ENCODE measurements at places on chromosomes 7 and 10.

- no peak for DNase-seq
These were observed 43.2 kb upstream of the FAM133B start for GRCh38 chr7:92633211-92633906.

- no peak for DNase-seq
These were observed 11.6 kb downstream of the GNG11 start for GRCh38 chr7:93933156-93933555.

DNA sequence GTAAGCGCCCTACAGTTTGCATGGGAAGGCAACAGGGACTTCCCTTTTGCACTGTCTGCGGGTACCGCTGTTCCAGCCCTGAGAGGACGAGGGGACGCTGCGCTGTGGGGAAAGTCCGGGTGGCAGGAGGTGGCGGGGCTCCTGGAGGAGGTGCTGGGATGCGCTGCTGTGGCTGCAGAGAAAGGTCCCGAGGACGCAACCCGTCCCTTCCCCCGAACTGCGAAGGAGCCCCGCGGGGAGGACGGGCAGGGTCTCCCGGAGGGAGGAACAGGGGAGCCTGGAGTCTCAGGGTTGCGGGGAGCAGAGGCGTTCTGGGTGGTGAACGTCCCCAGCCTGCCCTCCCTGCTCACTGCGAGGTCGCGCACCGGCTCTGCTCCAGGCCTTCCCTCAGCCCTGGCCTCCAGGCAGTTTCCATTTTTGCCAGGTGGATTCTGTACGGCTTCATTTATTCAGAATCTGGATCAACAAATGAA is 91.6 kb downstream of the CXCL12 start:
- DNase-seq = no peak

GRCh38 chr7:41206267-41206666 is 496.6 kb downstream of the INHBA start:
- DNase-seq = no peak

DNA sequence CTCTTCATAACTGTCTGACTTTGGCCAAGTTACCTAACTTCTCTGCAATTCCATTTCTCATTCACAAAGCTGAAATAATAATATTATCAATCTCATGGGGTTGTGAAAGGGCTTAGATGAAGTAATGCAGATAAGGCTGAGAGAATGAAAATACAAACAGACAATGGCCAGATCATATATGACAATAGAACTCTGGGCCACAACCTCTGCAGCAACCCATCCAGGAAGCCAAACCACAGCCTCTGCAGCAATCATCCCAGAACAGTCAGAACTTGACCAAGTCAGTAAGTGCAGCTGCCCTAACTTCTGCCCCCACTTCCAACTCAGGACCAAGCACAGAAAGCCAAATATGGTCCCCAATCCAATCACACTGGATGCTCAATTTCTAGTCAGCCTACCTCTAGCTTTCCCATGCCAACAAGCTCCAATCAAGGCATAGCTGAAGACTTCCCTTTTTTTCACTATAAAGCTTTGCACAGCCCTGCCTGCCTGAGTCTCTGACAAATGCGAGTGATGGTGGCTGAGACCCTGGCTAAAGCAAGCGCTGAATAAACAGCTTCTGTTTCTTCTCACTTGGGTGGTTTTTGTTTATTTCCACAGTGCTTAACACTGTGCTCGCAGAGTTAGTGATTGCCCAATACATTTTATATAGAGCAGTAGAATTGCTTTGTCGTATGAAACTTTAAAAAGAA is 34.8 kb upstream of the TNPO3 start:
- no peak for DNase-seq

DNA sequence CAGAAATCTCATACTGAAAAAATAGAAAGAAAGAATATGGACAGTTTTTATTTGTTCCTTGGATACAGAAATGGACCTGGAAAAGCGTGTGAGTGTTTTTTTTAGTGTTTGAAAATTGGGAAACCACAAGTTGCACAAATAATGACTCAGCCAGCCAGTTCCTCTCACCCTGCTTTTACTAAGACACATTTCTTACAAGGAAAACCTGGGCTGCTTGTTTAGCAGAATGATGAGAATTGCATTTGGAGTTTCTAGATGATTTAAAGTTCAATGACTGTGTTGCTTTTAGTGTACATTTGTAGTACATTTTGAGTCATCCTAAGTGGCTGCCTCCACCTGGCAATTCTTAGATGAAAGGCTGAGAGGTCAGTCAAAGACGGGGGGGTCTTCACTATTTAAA is 218.7 kb downstream of the ABCA13 start:
- DNase-seq = no peak

DNA sequence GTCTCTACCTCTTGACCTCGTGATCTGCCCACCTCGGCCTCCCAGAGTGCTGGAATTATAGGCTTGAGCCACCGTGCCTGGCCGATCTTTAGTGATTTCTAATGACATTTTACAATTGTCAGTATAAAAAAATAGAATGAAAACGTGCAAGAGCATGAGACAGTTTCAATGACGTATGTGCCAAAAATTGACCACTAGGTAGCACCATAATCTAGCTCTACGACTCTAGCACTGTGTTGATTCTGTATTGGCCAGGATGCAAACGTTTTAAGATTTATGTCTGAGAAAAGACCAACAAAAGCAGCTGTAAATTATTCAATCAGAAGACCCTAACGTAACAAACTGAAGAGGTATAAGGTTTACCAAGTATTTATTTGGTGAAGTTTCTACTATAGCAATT is 25.4 kb upstream of the EXOC6 start:
- DNase-seq = no peak

- no peak for DNase-seq
These were observed 622 bp downstream of the DYNC1I1 start for GRCh38 chr7:95772771-95773581.

DNA sequence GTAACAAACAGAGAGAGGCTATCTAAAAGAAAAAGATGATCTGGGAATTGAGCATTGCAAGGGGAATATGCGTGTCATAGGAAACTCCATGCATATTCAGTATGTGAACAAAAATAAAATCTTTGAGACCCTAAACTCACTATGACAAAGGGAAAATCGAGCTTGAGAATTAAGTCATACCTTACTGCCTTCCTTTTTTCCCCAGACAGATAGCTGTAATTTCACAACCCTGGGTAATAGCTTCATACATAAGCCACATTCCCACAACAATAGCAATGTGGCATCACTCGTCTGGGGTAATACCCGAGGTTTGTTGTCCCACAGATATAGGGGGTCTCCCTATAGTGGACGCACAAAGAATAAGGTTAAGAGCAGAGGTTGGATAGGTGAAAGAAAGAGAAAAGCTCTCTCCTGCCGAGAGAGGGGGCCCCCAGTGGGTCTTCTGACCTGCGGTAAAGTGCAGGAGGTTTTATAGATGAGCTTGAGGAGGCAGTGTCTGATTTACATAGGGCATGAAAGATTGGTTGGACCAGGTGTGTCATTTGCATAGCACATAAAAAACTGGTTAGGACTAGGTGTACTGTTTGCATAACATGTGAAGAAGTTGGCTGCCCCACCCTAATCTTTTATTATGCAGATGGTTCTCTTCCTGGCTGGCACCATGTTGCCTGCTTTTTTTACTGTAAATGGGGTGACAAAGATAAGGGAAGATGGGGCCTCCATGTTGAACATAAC is 11.6 kb downstream of the CYP3A43 start:
- no peak for DNase-seq

GRCh38 chr10:5419466-5420094 is 7.2 kb downstream of the NET1 start:
- DNase-seq = no peak

GRCh38 chr10:11468126-11468742 is 143.2 kb downstream of the USP6NL start:
- DNase-seq = peak; percentile 53

DNA sequence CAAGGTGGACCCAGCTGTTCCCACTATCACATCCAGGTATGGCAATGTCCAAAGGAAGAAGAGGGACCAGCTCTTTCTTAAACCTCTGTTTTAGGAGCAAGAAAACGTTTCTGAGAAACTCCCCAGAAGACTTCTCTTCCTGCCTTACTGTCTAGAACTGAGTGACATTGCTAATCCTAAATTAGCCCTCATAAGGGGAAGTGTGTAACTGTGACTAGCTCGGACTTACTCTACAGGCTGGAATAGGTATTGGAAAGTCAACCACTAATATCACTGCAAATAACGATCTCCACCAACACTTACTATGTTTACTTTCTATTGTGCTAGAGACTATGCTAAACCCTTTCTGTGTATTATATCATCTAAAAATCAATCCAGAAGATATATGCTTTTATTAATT is 49.9 kb upstream of the RELN start:
- no peak for DNase-seq

DNA sequence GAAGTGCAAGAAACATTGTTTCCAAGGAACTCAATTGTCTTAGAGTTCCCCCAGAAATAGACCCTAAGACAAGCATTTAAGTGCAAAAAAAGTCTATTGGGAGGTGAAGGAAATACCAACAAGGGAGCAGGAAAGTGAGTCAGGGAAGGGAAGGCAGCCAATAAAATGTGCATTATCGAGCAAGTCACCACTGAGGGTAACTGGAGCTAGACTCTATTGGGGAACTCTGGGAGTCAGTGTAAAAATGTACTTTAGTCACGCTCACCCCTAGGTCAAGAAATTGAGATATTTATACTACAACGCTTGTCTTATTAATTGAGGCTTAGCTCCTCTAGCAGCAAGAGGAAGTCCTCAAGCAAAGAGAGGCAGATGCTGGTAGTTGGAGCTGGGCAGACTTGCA is 137.7 kb downstream of the RTKN2 start:
- no peak for DNase-seq

- no peak for DNase-seq
These were observed 254.9 kb downstream of the KIAA1217 start for GRCh38 chr10:24463611-24464426.

DNA sequence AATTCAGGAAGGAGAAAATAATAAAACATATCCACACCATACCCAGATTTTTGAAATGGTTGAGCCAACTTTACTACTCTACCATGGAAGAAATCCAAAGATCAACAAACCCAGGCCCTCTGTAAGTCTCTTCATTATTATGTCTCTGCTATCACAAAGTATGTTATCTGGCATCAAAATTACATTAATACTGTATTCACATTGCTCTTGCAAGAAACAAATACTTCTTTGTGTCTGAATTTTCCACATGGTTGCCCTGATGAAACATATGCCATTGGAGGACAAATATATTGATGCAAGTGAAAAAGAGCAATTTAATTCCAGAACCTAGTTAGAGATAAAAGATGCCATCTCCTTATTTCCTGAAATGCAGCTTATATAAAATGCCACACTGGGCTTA is 204.0 kb downstream of the FZD1 start:
- DNase-seq = no peak

GRCh38 chr7:137507096-137507495 is 163.6 kb upstream of the PTN start:
- no peak for DNase-seq

- no peak for DNase-seq
These were observed 23.5 kb downstream of the UPP1 start for GRCh38 chr7:48112401-48113165.

DNA sequence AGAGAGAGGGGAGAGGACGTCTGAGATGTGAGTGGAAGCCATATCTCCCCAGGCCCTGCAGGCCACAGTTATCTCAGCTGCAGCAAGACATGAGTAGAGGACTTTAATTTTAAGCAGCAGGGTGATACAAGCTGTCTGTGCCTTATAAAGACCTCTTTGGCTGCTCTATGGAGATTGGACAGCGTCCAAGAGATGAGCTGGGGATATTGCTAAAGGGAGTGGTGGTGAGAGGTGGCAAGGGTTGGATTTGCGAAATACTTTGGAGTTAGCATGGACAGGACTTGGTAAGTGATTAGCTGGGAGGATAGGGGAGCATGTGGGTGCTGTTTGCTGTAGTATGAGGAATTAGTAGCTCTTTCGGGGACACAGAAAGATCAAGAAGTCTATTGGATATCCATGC is 191.8 kb downstream of the CACNB2 start:
- DNase-seq = no peak

GRCh38 chr10:114310346-114310745 is 71.3 kb downstream of the VWA2 start:
- DNase-seq = no peak

DNA sequence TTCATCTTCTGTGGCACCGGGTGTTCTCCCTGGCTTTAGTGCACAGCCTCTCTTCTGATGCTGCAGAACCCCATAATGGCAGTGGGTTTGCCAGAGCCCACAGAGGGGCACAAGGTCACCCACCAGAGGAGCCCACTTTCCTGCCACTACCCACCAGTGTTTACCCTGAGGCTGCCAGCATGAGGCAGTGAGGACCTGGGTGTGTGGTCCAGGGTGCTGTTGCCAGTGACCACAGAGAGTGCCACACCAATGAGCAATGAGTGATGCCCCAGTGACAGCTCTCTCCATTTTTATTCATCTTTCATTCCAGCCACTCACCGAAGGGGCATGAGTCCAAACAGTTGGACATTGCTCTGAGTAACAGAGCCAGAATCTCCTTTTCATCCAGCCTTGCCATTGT is 34.8 kb downstream of the MTURN start:
- DNase-seq = no peak

DNA sequence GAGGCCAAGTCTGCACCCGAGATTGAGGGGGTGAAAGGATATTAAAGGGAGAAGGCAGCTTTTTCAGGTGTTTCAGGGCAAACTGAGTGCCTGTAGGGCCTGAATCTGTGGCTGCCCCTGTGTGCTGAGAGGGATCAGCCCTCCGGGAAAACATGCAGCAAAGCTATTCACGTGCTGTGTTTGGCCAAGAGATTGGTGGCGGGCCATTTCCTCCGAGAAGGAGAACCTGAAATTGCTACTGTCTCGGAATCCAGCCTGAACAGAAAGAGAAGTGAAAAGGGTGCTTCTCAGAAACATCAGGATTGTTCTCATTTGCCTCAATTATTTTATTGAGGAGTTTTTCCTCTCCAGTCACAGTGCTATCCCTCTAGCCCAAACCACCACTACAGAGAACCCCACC is 16.0 kb downstream of the GIMAP5 start:
- DNase-seq = no peak

- no peak for DNase-seq
These were observed 124.3 kb downstream of the THSD7A start for GRCh38 chr7:11707606-11708193.

- no peak for DNase-seq
These were observed 9.8 kb downstream of the ATP6V1F start for GRCh38 chr7:128872394-128872824.

- no peak for DNase-seq
These were observed 204.4 kb downstream of the CXCL12 start for GRCh38 chr10:44180321-44181168.

DNA sequence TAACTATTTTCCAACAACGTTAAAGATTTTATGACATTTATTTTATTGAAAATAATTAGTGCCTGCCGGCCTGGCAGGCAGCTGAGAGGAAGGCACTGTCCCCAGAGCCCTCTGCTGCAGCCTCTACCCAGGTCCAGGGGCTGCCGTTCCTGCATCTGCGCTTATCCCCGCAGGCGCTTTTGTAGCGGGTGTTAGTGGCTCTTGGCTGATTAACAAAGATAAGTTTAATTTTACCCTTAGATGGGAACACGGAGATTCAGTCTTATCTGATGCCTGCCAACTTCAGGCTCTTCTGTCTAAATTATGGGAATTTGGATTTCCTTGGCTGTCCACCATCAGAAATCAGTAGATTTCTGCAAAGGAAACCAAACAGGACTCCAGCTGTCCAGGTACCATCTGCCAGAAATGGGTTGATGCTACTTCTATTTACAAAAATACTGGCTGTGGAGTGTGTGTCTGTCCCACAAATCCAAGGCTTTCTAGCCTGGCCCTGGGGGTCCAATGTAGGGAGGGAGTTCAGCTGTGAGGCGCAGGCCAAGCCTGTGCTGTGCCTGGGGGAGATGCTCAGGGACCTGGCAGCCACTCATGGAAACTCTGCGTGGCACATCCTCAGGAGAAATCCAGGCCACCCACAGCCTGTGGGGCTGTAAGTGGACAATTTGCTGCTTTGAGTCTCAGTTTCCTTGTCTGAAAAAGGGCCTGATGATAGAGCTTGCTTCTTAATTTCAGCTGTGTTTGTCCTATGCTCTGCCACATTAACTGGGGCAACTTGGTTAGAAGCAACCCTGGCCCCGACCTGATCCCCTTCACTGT is 62.0 kb upstream of the IGFBP3 start:
- no peak for DNase-seq
